ENCODE measurements at places on chromosomes 4 and X. TPM values are rescaled to one million over a fixed set of nuclear protein-coding genes. Genes with fewer than 3 reads are reported as not detected.
A peak's percentile ranks its signal among the peaks of the same experiment; 100 is the strongest.

DNA sequence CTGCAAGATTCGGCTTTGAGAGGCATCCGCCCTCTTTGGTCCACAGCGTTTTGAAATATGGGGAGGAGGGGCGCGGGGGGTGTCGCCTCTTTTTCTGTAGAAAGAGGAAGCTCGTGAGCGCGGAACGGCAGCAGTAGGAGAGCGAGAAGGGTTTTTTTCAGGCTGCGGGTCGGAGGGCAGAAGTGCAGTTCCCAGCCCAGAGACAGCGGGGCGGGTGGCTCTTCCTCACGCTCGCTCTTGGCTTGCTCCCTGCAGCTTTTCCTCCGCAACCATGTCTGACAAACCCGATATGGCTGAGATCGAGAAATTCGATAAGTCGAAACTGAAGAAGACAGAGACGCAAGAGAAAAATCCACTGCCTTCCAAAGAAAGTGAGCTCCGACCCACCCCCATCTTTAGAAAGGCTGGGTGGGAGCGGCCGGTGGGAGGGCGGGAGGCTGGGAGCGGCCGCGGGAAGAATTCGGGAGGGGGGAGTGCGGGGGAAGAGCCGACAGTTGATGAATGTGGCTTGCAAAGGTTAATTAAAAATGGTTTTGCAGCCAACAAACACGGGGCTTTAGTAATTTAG, 1.2 kb downstream of the TMSB4X start:
- DNase-seq = peak; percentile 68

DNA sequence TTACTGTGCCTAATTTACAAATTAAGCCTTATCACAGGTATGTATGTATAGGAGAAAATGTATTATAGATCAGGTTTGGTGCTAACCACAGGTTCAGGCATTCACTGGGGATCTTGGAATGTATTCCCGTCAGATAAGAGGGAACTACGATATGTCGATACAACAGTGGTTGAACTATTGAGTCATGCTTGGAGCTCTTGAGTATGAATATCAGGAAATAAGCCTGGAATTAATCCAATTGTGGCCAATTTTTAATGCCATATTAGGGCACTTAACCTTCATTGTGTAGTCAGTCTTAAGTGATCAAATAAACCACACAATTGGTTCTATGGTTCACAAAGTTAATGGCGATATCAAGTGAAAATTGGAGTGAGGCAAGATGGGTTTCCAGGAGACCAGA, 556.5 kb downstream of the IL1RAPL1 start:
- DNase-seq = no peak

DNA sequence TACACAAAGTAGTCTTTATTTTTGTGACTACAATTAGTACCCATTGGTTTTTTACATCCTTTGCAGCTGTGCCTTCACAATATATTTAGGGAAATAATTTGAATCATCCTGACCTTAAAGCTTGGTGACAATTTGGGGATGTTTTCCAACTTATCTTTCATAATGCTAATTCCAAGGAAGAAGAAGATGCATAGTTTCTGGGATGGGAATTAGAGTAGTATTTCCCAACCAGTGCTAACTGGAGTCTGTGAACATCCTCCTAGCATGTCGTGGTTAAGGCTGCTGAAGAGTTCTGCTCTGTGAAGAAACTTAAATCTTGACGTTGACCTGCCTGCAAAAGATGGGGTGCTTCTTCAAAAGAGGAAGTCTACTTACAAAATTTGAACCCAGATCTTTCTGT, 173.5 kb downstream of the ANK2 start:
- DNase-seq = no peak

DNA sequence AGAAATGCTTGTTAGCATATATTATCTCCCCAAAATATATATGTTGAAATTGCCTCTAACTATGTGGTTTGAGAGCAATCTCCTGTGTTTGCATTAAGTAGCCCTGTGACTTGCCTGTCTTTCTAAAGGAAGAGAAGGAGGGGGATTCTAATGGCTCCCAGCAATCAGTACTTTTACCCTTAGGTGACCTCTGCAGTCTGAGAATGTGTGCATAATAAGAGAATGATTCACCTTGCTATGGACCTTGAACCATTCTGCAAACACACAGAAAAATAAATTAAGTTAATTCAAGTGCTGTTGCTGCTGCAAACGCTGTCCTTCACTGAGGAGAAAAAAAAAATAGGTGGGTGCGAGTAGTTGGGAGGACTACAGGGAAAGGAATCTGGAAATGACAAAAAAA, 322.2 kb downstream of the IQCM start:
- no peak for DNase-seq

GRCh38 chr4:85784348-85784747, 309.4 kb downstream of the ARHGAP24 start:
- no peak for DNase-seq

- no peak for DNase-seq
These were observed 67.6 kb downstream of the ELOVL6 start for GRCh38 chr4:110130576-110131358.

GRCh38 chrX:15744181-15744867, 6.3 kb downstream of the CA5B start:
- no peak for DNase-seq

DNA sequence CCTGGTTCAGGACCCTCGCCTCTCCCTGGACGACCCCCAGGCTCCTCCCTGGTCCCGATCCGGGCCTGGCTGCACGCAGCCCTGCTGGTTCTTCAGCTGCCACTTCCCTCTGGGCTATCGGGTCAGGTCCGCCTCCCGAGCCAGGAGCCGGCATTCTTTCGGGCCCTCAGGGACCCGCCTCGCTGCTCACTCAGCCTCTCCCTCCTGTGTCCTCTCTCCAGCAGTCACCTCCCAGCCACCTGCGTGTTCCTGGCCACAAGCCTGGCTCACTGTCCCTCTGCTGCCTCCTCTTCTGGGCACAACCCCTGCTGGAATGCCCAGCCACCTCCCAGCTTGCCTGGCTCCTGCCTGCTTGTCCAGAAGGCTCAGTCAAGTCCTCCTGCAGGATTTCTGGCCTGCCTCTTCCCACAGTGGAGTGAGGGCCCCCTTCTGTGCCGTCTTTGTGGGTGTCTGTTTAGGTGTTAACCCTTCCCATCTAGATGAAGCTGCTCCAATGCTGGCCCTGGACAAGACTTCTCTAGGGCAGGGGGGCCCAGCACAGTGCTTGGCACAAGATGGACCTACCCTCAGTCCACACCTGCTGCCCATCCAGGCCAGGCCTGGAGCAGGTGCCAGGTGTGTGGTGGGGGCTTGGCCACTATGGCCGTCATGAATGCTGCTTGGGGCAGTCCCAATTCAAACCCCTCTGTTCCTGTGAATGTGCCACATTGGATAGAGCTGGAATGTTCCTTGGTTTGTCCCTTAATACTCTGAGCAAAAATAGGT, 2.2 kb downstream of the WFS1 start:
- DNase-seq = no peak

DNA sequence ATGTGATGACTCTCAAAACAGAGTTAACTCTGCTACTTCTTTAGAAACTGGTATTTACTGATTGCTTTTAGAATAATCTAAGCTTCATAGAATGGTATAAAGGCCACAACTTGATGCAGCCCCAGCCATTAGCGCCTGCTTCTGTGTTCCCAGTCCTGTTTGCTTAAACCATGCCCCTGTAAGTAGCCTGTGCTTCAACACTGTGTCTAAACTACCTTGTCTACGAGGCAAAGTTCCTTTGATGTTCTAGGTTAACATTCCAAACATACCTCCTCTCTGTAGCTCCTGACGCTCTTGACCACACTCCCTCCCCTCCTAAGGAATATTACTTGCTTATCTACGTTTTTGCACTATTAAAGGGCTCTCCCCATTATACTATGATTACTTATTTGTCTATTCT, 352.5 kb upstream of the ADGRL3 start:
- DNase-seq = peak; percentile 7

DNA sequence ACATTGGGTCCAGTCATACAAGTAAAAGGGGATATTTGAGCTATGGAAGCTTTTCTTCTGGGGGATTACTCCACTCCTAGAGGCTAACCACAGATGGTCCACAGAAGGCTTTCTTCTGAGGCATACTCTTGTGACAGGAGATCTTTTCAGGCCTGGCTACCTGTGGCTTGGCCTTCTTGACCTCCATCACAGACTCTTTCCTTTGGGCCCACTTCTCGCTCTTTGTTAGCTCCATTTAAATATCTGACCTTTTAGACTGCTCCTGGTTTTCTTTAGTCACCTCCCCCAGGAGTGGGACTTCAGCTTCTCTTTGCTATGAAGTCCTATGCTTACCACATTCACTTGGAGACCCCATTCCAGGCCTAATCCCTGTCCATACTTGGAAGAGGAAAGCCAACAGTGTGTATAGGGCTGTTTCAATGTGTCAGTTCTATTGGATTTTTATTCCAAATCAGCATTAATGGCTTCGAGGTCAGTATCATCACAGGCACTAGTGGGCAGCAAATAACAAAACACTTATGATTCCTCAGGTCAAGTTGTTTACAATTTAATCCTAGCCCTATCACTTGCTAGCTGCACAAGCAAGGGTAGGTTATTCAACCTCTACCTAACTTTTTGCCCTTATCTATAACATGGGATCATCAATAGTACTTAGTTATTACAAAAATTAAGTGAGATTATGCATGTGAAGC, 26.3 kb downstream of the GPC3 start:
- DNase-seq = peak; percentile 34

- no peak for DNase-seq
These were observed 5.6 kb downstream of the G6PD start for GRCh38 chrX:154540897-154541535.

GRCh38 chr4:99723612-99724011, 66.0 kb upstream of the C4orf54 start:
- DNase-seq = peak; percentile 74

DNA sequence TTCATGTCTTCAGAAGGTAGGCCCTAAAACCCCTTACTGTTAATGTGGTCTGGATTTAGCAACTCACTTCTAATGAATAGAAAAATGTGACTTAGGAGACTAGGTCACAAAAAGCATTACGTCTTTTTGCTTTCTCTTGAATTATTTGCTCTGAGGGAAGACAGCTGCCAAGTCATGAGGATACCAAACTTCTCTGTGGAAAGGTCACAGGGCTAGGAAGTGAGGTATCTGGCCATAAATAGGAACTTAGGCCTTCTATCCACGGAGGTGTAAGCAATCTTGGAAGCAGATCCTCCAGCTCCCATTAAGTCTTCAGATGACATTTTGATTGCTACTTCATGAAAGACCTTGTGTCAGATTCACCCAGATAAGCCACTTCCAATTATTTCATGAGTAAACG, 120.6 kb downstream of the JADE1 start:
- DNase-seq = no peak

Gene C4orf50
- not detected for polyA plus RNA-seq

Gene YY2
- 1.1 TPM for polyA plus RNA-seq

Gene CT45A9
- not detected for polyA plus RNA-seq

Gene TCP11X2
- polyA plus RNA-seq = not detected

Gene HMGB2
- 195 TPM for polyA plus RNA-seq

Gene MAGEA4
- not detected for polyA plus RNA-seq

Gene KLB
- not detected for polyA plus RNA-seq

Gene KDR
- polyA plus RNA-seq = 55.6 TPM

Gene GAGE12J
- polyA plus RNA-seq = not detected
